RKO (cell line): ENCODE measurements at places on chromosomes 13 and 19.

DNA sequence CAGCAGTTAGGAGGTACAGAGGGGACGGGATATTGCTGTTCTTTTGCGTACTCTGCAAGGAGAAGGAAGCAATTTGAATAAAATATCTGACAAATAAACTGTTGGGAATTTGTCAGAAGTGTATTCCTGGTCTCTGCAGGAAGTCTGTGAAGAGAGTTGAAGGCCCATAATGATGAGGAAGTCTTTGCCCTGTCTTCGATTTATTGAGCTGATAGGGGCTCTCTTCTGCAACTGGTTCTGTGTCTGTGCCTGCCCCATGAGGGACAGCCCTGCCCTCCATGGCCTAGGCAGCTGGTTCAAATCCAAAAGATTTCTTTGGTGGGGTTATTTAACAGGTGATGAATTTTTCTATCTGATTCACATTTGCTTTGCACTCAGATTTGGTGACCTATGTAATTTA lies 339.7 kb upstream of the EDNRB start:
- no peak for DNase-seq

DNA sequence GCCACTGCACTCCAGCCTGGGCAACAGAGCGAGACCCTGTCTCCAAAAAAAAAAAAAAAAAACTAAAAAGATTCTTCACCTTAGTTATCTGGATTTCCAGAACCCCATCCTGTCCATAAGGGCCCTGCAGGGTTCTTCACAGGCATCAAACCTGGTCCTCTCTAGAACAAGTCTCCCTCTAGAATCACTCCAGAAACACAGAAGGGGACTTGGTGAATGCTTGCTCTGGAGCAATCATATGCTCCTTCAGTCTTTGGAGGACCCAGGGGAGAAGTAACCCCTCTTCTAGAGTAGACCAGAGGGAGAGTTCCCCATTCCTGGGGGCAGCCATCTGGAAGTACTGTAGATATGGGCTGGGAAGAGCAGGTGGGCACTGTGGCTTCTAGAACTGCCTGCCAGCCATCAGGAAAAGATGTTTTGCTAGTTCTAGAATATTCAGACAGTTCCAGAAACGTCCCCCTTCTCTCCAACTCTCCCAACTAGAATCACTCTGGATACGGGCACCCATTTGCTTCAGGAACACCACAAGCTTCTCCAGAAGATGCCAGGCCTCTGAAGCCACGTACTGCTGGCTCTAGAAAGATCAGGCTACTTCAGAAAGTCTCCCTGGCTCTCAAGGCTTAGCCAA lies 2.8 kb downstream of the FUT1 start:
- no peak for DNase-seq

DNA sequence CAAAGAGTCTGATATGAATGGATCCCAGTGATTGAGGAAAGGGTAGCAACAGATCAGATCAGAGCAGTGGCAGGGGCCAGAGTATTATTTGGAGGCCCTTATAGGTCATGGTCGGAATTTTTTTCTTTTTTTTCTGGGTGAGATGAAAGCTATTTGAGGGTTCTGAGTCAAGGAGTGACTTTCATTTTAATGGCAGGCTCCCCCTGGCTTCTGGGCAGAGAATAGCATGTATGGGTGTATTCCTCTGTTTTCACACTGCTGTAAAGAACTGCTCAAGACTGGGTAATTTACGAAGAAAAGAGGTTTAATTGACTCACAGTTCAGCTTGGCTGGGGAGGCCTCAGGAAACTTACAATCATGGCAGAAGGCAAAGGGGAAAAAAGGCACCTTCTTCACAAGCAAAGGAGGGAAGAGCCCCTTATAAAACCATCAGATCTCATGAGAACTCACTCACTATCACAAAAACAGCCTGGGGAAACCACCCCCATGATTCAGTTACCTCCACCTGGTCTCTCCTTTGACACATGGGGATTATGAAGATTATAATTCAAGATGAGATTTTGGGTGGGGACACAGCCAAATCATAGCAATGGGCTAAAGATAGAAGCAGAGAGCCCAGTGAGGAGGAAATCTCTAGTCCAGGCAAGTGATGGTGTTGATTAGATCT lies 3.0 kb upstream of the SLC6A16 start:
- peak; percentile 79 for DNase-seq

DNA sequence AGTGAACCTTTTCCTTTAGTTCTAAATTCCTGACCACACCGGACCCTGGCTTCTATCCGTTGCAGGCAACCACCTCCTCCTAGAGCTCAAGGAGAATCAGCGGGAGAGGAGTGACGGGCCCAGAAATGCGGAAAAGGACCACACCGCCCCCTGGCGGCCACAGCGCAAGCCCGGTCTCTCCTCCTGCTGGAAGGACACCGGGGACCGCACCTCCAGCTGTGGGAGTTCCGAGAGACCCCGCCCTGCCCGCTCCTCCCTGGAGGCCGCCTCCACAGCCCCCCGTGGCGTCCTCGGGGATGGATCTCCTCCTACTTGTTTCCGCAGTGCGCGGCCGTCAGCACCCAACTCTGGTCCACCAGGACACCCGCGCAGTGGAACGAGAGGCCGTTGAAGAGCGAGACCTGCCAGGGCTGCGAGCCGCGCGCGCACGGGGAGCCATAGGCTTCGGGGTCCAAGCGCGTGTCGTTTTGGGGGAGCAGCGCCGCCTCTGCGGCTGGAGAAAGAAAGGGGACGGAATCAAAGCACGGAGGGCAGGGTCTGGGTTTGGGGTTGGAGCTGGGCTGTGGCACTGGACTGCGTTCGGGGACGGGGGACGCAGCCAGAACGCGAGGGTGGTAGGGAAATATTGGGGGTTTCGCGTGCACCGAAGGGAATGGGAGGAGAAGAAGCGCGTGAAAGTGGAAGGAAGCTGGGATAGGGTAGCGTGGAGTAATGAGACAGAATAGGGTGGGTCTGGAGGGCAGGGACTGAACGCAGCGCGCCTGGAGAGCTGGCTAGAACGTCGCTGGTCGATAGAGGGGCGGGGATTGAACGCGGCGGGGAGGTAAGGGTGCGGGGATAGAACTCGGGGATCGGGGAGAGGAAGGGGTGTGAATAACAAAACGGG lies 2.5 kb downstream of the KLK10 start:
- peak; percentile 22 for DNase-seq

GRCh38 chr13:19622193-19622592 lies 11.3 kb upstream of the MPHOSPH8 start:
- DNase-seq, result no peak

DNA sequence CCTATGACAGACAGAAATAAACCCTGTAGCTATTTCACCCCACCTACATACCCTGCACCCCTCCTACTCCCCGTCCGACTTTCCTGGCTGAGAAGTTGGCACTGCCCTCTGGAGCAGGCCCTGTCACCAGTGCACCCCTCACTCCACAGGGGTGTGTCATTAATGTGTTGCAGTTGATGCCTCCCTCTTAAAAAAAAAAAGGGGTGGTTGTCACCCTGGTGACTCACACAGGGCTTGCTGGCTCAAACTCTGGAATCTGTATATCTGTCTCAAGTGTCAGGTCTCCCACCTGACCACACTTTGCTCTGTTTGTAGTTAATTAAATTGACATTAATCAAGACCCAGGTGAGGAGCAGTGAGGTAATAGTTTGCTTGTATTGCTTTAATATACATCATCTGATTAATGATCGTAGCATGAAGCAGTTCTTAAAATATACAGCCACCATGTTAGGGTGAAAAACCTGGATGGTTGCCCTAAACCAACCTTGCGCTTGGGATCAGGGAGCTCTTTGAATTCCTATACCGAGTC lies 2.0 kb upstream of the GATAD2A start:
- peak; percentile 85 for DNase-seq

- peak; percentile 3 for DNase-seq
Observed at GRCh38 chr13:61029064-61029463, 386.6 kb downstream of the PCDH20 start.

DNA sequence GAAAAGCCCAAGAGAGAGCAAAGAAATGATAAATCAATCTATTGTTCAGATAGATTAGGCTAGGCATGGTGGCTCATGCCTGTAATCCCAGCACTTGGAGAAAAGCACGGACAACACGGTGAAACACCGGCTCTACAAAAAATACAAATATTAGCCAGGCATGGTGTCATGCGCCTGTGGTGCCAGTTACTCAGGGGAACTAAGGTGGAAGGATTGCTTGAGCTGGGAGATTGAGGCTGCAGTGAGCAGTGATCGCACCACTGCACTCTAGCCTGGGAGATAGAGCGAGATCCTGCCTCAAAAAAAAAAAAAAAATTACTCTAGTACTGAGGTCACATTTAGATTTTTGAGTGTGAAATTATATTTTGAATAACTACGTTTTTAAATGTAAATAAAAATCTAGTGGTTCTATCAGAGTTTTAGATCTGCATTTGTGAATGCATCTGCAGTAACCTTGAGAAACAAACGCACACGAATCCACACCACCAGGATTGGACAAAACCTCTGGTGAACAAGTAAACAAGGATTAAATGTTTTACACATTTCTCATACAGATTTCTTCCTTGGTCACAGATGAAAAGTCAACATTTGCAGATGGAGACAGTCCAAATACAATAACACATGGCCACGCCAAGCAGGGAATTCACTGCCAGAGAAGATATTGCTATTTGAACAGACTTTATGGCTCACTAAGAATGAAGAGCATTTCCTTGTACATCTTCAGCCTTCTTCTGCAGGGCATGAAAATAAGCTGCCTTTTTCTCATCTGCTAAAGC lies 917.6 kb downstream of the PCDH9 start:
- no peak for DNase-seq

DNA sequence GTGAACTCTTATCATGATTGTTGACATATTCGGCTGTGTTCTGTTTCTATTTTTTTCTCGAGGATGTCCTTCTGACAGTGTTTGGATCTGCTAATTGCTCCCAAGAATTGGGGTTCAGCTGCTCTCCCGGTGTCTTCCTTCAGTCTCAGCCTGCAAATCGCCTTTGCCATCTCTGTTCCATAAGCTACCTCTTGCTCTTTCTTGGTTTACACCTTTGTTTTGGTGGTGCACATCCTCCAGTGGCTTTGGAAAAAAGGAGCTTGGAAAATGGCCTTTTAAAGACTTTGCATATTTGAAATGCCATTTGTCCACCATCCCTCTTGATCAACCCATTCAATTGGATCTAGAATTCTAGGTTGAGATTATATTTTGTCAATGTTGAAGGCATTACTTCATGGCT lies 137.2 kb downstream of the URI1 start:
- no peak for DNase-seq

DNA sequence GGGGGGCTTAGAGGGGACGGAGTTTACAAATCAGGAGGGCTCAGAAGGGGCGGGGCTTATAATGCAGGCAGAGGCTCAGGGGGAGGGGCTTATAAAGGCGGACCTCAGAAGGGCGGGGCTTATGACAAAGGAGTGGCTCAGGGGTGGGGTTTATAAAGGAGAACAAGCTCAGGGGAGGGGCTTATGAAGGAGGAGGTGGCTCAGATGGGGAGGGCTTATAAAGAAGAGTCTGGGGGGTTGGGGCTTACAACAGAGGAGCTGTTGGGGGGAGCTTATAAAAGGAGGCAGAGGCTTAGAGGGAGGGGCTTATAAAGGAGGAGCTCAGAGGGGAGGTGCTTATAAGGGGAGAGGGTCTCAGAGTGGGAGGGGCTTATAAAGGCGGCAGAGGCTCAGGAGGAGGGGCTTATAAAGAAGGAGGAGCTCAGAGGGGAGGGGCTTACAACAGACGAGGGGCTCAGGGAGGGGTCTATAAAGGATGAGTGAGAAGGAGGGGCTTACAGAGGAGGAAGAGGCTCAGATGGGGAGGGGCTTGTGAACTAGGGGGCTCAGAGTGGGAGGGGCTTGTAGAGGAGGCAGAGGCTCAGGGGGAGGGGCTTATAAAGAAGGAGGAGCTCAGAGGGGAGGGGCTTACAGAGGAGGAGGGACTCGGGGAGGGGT lies 1.0 kb downstream of the SMIM24 start:
- DNase-seq, result peak; percentile 40

DNA sequence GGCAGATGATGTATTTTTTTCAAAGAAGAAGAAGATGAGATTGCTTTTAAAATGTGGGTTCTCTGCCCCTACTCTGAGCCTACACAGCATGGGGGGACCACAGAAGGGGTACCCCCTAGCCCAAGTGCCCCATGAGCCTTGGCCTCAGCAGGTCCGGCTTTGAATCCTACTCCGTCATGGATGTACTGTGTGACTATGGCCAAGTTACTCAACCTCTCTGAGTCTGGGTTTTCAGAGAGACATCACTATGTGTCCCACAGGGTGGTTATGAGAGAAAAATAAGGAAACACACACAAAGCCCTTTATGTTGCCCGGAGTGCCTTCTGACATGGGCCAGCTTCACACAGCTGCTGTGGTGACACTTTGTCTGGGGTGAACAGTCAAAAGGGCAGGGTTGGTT lies 92.0 kb downstream of the KCTD15 start:
- DNase-seq, result no peak

GRCh38 chr19:18611327-18612050 lies 1.2 kb upstream of the TMEM59L start:
- DNase-seq, result no peak

DNA sequence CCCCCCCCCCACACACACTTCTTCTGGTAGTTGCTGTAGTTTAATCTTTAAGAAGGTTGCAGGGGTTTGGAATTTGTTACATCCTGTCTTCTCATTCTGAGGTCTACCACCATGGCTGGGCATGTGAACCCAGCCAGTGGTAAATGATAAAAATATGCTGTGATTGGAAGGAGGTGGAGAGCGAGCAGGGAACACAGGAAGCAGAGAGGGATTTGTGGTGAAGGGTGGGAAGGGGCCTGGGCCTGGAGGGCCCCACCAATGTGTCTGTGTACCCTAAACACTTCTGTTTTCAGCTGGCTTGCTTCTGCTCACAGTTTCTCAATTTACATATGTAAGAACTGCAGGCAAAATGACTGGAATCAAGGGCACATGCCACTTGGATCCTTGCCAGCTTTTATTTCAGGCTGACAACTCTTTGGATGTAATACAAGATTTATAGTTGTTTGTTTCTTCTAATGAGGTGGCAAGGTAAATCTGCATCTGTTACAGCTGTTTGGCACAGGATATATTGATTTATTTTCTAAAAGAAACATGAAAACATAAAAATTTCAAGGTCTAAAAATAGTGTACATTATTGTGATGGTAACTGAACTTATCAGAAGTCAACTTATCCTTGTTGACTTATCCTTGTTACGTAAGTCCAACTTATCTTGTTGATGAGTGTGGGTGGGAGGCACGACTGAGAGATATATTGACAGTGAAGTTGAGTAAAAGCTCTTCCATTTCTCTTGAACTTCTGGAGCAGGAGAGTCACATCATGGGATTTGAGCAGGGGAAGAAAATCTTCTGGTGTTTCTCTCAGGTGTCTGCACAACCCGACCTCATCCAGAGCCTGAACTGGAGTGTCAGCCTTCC lies 313.2 kb downstream of the SHISA2 start:
- no peak for DNase-seq

DNA sequence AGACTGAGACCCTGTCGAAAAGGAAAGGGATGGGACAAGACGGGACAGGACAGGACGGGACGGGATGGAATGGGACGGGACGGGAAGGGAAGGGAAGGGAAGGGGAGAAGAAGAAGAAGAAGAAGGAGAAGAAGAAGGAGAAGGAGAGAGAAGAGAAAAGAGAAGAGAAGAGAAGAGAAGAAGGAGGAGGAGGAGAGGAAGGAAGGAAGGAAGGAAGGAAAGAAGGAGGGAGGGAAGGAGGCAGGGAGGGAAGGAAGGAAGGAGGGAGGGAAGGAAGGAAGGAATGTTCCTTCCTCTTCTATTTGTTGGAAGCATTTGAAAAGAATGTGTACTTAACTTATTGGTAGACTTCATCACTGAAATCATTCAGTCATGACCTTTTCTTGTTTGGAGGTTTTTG lies 9.6 kb upstream of the SHFL start:
- DNase-seq, result no peak
